ENCODE measurements at places on chromosomes 2 and 18.

DNA sequence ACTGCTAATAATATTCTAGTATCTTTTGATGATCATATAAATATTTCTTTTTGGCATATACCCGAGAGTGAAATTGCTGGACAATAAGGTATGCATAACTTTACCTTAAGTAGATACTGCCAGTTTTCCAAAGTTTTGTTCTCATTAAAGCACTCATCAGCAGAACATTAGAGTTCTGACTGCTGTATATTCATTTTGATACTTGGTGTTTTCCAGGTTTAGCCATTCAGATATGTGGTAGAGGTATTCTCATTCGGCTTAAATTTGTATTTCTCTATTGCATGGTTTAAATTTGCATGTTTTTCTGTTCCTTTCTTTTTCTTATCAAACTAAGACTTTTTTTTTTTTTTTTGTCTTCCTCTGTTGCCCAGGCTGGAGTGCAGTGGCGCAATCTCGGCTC is 18.2 kb downstream of the CYBRD1 start:
- DNase-seq = no peak

- DNase-seq = peak; percentile 41
These were observed 22.8 kb downstream of the OTOF start for GRCh38 chr2:26455037-26455669.

DNA sequence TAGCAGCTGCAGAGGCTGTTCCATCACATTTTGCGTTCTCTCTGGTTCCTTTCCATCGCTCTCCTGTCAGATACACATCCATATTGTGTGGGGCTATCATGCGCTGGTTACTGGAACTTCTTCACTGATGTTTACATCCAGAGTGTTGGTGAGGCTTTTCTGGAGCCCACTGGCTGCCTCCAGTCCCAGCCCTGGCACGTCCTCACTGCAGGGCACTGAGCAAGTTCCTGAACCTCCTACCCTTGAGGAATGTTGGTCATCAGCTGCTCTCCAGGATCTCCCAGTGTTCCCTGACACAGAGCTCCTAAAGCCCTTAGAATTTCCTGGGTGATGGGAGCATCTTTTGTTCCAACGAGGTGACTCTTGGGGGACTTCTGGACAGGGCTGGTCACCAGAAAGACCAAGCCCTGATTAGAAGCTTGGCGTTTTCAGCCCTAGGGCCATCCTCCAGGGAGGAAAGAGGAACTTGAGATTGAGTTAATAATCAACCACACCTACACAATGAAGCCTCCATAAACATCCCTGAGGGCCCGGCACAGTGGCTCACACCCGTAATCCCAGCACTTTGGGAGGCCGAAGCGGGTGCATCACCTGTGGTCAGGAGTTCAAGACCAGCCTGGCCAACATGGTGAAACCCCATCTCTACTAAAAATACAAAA is 81.3 kb downstream of the TFCP2L1 start:
- peak; percentile 28 for DNase-seq

GRCh38 chr2:82498777-82499443 is 1960.2 kb downstream of the SUCLG1 start:
- DNase-seq = no peak

DNA sequence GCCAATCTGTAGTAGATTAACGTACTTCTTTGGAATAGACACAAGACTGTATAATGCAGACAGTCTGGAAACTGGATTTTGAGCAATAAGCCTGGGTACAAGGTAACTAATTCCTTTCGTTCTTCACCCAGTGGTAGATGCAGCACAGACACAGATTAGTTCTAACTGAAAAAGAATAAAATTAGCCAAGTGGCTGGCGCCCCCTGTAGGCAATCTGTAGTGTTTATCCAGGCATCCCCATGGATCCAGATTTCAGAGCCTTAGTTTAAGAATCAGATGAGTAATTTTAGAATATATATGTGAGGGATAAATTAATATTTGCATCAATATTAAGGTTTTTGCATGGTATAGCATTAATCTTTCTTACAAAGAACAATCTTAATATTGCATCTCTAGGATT is 563.9 kb downstream of the DCC start:
- peak; percentile 47 for DNase-seq

- no peak for DNase-seq
These were observed 88.7 kb downstream of the HDAC4 start for GRCh38 chr2:239312081-239312511.

GRCh38 chr2:9656270-9656766 is 25.5 kb upstream of the YWHAQ start:
- no peak for DNase-seq

GRCh38 chr18:25080211-25080610 is 271.8 kb downstream of the ZNF521 start:
- no peak for DNase-seq

DNA sequence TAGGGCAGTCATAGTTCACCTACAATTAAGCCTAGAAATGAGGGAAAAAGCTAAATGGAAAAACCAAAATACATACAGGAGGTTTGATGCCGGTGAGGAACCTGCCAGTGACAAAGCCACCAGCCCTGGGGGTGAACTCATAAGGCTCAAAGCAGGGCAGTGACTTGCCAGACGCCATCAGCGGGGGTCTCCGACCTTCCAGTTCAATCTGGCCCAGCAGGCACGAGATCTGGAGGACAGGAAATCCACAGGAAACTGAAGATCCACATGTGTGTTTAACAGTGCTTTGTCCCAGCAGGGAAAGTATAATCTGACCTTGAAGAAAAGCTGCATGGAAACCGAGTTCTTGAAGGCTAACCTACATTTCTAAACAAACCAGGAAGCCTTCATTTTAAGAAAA is 60.1 kb downstream of the POLR1A start:
- DNase-seq = no peak

- no peak for DNase-seq
These were observed 34.0 kb downstream of the NAPG start for GRCh38 chr18:10559553-10560451.

- no peak for DNase-seq
These were observed 861 bp downstream of the LTBP1 start for GRCh38 chr2:32947484-32948143.

DNA sequence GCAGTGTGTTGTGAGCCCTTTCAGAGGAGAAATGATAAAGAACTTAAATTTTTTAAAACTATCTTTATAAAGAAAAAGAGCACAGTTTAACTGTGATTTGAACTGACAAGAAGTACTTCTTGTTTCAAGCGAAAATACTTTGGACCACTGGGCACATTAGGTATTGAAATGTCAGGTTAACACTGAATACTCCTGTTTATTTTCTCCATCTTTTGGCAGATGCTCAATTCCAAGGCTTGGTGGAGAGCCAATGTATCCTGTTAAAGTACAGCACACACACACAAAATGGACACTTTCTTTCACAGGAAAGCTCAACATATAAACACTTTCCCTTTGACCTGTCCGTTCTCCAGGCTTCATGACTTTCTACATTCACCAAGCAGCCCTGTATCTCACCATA is 32.6 kb upstream of the SP3 start:
- no peak for DNase-seq

- DNase-seq = peak; percentile 71
These were observed 1.2 kb downstream of the CABLES1 start for GRCh38 chr18:23136326-23137096.

GRCh38 chr2:176390276-176391147 is 121.3 kb downstream of the MTX2 start:
- no peak for DNase-seq

GRCh38 chr18:2917259-2918047 is 70.6 kb downstream of the EMILIN2 start:
- no peak for DNase-seq

- DNase-seq = no peak
These were observed 56.4 kb downstream of the CRIM1 start for GRCh38 chr2:36411962-36412444.

- no peak for DNase-seq
These were observed 537 bp upstream of the ZC3H15 start for GRCh38 chr2:186485576-186485870.

DNA sequence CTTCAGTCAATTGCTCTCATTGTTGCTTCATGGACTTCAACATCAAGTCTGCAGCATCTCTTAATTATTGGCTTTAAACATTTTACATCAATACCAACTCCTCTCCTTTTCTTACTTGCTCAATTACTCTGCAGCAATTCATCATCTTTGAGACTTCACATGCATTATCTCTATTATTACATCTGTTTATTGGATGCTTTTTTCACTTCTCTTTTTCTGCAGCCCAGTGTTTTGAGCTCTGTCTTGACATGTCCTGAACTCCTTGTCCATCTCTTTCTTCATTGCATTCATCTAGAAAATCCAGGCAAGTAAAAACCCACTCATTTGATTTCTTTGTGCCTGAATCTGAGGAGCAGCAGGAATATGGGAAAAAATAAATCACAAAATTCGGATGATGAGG is 647.9 kb downstream of the PLCL1 start:
- DNase-seq = no peak

DNA sequence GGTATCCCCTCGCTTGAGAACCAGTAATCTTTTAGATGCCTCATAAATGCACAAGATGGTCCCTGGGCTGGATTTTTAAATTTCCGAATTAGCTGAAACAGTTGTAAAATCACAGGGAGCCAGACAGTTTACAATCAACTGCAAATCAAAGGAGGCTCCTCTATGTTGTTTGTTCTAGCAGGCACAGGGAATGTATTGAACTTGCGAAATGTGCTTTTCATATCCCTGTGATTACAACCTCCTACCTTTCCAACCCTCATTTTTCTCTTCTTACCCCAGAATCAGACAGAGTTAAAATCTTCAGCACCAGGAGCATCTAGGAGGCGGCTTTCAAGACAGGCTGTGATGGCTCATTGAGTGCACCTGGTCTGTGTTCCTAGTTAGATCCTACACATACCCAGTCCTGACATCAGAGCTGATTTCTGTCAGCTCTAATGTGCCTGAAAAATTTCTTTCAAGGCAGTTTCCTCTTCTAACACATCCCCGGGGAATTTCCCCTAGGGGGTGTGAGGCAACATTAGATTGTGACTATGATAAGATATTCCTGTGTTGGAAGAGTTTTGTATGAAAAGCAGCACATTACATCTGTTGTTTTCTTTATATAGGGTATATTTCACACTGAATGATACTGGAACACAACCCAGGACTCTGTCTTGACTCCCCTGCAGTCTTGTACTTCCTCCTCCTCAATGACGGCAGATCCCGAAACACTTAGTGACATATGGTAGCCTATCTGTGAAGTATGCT is 17.9 kb upstream of the CAVIN2 start:
- no peak for DNase-seq

DNA sequence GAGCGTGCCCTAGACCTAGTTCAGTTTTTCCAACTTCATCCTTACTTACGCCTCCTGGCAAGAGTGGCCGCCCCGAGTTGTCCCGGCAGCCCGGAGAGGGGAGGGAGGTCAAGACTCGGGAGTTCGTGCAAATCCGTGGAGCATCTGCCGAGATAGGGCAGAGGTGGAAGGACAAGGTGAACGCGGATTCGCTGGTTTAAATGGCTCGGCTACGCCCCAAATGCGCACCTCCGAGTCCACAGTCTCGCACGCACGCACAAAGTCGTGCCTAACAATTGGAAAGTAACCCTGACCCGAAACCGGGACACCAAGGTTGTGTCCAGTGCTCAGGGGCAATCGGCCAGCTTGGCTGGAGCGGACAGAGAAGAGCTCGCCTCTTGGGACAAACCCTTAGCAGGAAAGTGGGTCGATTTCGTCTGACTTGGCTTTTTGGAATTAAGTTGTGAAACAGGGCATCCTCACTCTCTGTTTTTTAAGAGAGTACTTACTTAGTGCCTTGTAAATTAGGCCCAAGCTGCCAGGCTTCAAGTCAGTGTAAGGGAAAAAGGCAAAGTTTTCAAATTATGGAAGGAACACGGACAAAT is 726 bp upstream of the SS18 start:
- no peak for DNase-seq

- DNase-seq = peak; percentile 5
These were observed 135.0 kb downstream of the SMAD7 start for GRCh38 chr18:48815581-48816324.

DNA sequence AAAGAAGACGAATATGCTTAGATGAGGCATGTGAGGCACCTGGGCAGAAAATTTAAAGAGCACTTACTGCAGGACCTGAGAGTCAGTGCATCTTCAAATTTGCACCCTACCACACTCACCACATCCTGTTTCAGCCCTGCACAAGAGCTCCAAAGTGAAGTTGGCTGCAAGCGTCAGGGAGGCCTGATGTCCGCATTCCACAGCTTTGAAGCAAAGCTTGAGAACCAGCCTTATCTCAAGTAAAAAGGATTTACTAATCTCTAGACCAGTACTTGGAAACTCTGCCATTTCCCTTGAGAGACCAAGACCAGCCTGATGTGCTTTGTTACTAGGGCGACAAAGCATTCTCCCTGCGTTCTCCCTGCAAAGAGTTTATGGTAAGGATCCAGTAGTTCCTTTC is 3.4 kb upstream of the ASNSD1 start:
- peak; percentile 63 for DNase-seq

- peak; percentile 48 for DNase-seq
These were observed 451.0 kb upstream of the SETBP1 start for GRCh38 chr18:44229693-44230108.

DNA sequence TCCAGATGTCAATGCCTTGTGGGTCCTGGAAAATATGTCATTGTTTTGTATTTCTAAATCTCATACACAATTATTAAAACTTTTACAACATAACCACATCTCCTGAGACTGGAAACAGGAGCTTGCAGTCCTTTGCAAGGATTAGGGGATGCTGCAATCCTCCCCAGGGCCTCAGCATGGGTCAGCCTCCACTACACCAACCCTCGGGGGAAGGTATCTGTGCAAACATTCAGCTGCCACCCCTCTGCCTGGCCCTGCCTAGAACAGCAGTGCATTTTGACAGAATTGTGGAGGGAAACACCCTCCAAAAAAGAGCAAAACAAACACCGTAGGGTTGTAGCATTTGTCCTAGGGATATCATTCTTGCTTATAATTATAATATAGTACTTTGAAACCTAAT is 4.2 kb upstream of the UPP2 start:
- no peak for DNase-seq

DNA sequence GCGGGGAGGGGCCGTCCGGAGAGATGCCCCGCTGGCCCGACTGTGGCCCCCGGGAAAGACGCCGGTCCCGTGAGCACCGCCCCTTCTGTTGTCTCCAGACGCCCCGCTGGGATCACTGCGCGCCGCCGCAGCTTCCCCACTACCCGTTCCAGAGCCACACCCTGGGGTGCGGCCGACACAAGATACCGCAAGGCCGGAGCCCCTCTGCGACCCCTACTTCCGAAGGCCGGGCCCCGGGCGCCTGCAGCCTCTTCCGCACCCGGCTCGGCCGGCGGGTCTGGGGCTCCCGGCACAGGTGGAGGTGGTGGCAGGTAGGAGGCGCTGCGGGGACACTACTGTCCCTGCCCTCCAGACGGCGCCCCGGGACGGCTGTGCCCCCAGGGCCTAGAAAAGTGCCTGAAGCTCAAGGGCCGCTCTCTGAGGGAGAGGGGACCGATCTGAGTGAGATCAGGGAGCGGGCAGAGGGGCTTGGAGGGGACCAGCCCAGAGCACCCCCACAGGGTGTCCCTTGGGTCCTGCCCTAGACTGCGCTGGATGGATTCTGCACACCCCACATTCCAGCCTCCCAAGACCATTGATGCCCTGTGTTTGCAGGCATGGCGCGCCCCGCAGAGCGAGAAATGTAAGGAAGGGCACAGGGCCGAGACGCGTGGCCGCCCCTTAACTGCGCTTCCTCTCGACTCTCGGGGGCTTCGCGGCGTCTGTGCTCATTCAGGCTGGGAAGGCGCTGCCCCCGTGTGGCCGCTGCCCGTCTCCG is 80.0 kb downstream of the GFPT1 start:
- peak; percentile 86 for DNase-seq
